ENCODE measurements at places on chromosomes 6 and 20.

DNA sequence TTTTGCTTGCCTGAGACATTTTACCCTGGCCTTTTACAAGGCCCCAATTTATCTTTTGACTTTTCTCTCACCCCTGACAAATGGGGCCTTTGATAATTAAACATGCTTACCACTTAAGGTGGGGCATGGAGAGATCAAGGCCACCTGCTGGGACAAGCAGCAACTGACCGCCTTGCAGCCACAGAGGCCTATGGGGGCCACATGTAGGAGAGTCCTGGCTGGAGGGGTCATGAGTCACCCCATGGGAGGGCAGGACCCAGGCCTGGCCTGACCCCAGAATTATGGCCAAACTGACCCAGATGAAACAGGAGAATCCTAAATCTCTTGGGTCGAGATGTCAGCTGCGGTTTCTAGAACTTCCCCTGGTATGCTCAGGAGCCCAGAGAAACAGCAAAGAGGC is 8.5 kb upstream of the OCSTAMP start:
- no peak for DNase-seq
- no peak overlapping the region for H3K27ac ChIP-seq
- H3K27me3 ChIP-seq = no peaks in the 10 kb centered on the region

DNA sequence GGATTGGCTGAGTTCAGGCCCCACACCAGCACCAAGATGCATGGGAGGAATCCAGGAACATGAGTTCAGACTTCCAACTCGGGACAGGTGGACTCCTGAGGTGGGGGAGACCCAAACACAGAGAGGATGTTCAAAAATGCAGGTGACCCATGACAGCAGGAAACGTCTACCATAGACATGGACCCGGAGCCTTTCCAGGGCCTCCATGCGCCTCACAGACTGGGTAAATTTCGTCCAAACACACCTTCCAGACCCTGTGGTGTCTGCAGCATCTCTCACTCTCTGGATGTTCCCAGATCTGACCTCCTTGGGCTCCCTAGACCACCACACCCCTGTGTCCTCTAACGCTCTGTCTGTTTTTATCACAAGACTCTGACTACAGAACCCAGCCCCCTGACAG is 87.7 kb downstream of the PXDC1 start:
- no peak for DNase-seq
- H3K4me1 ChIP-seq = no peaks in the 10 kb centered on the region
- no peak overlapping the region for H3K27ac ChIP-seq
- H3K4me3 ChIP-seq = no peak overlapping the region
- H3K36me3 ChIP-seq = no peaks in the 10 kb centered on the region
- H3K27me3 ChIP-seq = peaks cover 4% of the 10 kb centered on the region

DNA sequence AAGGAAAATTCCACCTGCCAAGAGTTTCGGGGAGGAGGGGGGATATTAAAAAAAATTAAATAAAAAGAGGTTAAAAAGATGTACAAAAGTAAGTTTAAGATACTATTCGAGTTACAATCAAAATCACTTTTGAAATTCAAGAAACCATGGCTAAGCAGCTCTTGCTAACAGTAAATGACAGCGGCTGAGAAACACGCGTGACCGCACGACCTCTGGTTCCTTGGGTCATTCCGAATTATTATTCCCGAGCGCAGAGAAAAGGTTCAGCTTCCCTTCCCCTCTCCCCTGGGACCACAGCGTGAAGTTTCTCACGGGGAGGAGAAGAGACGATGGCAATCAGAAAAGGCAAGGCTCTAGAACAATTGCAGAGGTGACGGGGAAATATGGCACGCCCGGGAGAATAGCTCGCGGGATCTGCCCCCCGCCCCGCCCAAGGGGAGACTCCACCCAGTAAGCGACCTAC is 496 bp downstream of the TMEM242 start:
- H3K27ac ChIP-seq = peak overlapping the region; percentile 80
- DNase-seq = no peak
- H3K4me1 ChIP-seq = peaks cover 30% of the 10 kb centered on the region
- H3K27me3 ChIP-seq = peaks cover 9% of the 10 kb centered on the region

- H3K4me1 ChIP-seq = no peaks in the 10 kb centered on the region
- H3K27ac ChIP-seq = no peak overlapping the region
- H3K27me3 ChIP-seq = no peaks in the 10 kb centered on the region
- peaks cover 14% of the 10 kb centered on the region for H3K36me3 ChIP-seq
Measured at GRCh38 chr20:35472209-35472608, 16.8 kb downstream of the CEP250 start.
